ENCODE measurements at places on chromosomes 4 and X.
A peak's percentile ranks its signal among the peaks of the same experiment; 100 is the strongest.

DNA sequence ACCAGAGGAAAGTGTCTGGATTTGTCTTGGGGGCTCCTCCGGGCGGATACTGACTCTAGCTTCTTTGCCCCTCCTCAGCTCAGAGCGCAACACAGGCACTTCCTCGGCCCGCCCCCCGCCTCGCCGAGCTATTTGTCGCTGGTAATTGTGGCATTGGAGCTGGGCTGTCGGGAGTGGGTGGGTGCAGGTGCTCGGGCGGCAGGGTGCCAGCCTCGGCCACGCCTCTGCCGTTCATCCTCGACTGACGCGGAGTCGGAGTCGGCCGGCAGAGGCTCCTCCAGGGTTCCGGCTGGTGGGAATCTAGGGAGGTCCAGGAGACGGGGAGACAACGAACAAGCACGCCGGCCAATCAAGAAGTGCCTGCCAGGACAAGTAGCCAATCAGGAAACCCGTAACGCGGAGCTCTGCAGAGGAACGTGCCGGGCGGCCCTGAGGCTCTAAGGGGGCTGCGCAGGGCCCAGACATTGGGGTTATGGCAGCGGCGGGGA is 3.9 kb upstream of the SYN1 start:
- peak; percentile 14 for DNase-seq

GRCh38 chrX:114717921-114718320 is 134.0 kb downstream of the HTR2C start:
- DNase-seq: no peak

GRCh38 chr4:62533573-62533972 is 1333.4 kb downstream of the ADGRL3 start:
- no peak for DNase-seq

DNA sequence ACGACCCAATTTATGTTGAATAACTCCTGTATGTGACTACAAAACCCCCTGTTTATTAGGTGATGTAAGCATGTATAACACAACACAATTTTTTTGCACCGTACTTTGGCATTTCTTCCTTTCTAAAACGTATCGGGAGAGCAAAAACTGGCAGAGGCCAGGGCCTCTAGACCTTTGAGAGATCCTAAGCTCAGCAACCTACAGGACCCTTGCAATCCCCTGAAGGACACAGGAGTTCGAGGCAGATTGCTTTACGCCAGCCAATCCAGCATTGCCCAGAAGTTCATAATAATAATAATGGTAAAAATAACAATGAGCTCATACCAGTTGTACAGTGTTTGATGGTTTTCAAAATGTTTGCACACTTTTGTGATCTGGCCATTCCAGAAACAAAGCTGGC is 7.7 kb downstream of the NKX3-2 start:
- DNase-seq: no peak

DNA sequence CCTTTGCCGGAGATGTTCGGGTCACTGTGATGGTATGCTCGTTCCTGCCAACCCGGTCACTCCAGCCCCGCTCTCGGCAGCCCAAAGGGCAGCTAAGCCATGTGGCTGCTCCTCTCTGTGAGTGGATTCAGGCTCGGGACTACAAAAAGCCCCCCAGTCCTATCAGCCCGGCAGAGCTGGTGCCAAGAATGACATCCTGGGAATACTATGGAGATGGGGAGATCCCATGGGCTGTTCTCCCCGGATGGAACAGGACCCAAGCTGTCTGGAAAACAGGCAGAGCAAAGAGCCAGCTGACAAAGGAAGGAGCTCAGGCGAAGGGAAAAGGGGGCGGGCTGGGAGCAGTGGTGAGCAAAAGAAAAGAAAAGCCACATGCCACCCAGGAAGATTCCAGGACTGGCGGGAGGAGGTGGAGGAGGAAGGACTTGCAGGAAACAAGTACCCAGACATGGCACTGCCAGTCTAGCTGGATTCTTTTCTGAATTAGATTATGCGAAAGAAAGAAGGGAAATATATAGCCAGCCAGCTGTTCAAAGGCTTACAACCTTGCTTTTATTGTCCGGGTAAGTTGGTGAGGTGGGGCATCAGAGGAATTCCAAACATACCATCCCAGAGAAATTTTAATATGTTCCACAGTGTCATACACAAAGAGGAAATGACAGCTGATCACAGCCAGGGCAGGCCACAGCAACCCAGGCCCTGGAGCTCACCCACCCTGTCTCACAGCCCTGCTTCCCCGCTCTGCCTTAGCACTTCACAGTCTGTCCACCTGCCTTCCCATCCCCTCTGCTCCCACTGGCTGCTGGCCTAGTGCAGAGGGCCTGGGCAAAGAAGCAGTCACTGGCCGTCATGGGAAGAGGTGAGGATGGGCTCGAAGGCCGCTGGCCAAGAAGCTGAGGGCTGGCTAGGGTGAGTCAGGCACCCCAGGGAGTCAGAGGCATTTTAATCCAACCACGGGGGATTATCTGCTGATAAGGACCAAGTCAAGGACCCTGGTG is 3.4 kb downstream of the NDP start:
- DNase-seq: no peak

DNA sequence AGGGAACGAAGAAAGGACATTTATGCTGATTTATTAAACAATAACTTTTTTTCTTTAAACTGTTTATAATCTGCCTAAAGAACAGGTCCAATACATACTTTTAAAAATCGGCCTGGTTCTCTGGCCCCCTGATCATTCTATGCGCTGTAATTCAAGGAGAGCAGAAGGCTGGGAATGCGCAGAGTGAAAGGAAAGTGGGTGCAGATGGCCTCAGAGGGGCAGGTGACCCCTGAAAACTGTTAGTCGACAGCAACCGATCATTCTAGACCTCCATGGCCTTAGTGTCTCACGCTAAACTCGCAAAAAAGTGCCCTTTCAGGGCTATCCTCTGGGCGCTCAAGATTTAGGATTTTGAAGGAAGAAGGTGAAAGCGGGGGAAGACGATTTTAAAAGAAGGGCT is 2.2 kb downstream of the PDE5A start:
- no peak for DNase-seq

DNA sequence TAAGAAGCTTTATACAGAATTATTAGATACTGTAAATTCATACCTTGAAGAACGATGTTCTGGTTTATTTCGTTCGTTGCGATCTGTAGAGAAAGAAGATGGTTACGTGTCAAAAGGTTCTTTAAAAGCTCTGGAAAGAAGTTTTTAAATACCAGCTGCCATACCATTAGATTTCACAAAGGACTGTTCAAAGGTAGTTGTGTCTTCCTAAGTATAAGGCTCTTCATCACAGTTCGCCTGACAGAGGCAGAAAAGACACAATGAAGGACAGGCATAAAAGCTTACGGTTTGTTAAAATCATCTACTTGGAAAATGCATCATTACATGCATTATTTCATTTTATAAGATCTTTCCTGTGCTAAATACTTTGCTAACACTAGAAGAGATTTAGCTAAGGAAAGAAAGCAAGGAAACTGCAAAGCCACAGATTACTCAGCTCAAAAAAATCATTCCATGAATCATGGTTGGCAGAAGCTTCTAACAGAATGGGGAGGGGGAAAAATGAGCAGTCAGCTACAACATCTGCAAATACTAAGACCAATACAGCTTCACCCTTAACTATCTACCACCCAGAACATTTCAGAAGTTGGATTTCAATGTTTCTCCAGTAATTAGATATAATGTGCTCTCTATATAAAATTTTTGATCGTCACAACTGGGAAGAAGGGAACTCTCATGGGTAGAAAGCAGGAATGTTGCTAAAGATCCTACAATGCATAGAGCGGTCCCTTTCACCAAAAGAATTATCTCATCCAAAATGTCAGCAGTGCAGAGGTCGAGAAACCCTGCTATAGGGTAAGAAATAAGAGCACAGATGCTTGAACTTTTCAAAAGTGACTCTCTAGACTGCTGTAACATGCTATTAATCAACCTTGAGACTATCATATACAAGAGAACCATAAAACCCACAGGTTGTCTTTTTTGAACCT is 50.7 kb upstream of the PRSS48 start:
- DNase-seq: no peak

- no peak for DNase-seq
Observed at GRCh38 chr4:169621731-169622492, 1.5 kb downstream of the CLCN3 start.

DNA sequence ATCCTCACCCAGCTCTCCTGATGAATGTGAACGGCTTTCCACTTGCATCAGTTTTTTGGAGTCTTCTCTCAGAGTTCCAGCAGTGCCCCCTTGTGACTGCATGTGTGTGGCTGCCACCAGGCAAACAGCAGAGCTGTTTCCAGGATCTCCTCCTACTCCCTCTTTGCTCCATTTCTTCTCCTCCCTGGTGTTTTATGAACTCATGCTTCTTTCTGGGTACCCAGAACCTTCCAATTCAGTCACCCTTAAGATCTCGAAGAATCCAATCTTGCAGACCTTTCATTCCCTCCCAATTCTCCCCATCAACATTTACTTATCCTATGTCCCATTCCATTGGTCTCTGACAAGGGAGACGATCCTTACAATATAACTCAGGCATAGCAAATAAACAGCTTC is 6.8 kb upstream of the TCEANC start:
- DNase-seq: no peak

- DNase-seq: no peak
Observed at GRCh38 chr4:121370729-121371325, 10.0 kb downstream of the QRFPR start.

DNA sequence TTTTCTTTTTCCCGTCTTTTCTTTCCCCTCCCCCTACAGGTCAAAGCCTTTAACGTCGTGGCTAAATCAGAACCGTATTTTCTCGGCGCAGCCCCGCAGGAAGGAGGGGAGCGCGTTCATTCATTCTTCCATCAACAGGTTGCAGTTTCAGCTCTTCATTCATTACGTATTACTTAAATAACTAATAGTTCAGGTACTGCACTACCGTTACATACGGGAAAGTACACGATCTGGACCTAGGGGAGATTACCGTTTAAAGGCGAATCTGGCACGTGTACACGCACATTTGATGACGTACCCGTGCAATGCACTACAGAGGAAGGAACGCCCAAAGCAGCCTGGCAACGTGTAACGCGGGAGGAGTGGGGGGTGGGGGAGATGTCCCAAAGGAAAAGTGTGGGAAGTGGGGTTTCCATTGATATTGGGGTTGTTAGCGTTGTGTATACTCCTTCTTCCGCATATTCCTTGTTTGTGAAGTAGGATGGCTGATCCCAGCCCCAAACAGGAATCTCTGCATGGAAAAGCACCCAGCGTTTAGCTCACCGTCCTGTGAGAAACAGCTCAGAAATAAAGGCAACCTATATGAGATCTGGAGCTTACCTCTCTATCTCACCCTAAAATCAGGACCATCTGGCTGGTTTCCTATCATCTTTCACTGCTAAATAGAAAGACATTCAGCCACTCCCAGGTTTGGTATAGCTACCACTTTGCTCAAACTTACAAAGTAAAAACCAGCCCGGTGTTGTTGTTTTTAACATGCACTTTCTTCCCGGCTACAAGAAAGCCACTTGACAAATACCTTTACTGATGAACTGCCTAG is 585 bp upstream of the SEC24D start:
- no peak for DNase-seq
